ENCODE measurements at places on chromosomes 3 and 15. TPM values are rescaled to one million over a fixed set of nuclear protein-coding genes. Genes with fewer than 3 reads are reported as not detected.

SLC22A14 gene
- total RNA-seq = not detected

CDV3 gene
- 173 TPM for total RNA-seq

ARHGEF26 gene
- 18.5 TPM for total RNA-seq

SLC38A3 gene
- total RNA-seq = not detected

CASR gene
- not detected for total RNA-seq
